ENCODE measurements at places on chromosomes 7 and 10.
A peak's percentile ranks its signal among the peaks of the same experiment; 100 is the strongest.

DNA sequence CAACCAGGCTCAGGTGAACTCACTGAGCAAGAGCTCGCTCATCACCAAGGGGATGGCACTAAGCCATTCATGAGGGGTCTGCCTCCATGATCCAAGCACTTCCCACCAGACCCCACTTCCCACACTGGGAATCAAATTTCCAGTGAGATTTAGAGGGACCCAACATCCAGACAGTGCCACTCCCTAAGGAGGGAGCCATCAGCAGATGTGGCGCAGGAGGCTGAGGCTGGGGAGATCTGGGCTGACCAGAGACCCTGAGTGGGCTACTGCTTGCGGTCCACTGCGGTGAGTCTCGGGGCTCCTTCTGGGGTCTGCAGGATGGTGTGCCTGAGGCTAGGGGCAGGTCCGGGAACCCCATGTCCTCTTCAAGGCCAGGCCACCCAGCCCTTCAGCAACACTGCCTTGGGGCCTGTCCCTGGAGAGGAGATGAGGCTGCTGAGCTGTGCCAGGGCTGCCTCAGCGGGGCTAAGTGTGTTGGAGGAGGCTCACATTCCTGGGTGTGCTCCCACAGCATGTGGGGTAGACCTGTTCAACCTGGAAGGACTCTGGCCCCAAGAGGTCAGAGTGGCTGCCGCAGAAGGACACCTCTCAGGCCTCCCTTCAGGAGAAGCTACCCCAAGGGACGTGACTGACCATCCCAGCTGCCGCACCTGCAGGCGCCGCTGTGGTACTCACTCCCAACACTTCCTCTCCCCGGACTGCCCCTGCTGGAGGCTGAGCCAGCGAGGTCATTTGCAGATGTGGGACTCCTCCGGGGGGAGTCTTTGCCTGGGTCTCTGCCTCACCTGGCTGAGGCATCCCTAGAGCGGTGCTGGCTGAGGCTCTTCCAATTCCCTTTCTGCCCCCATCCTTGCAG is 22.3 kb upstream of the PCBD1 start:
- no peak for DNase-seq

DNA sequence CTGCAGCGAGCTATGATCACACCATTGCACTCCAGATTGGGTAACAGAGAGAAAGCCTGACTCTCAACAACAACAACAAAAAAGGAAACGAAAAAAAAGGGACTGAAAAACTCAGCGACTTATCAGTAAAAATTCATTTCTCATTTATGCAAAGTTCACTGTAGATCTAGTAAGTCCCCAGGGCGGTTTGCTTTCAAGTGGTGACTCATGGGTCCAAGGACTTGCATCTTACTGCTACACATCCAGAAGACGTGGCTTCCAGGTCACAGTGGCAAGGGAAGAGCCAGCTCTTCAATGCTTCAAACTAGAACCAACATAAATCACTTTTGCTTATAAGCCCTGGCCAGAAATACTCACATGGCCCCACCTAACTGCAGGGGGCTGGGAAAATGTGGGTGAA is 178.3 kb upstream of the AUTS2 start:
- DNase-seq, result peak; percentile 61

GRCh38 chr10:32985775-32986350 is 27.8 kb upstream of the ITGB1 start:
- DNase-seq, result peak; percentile 47

DNA sequence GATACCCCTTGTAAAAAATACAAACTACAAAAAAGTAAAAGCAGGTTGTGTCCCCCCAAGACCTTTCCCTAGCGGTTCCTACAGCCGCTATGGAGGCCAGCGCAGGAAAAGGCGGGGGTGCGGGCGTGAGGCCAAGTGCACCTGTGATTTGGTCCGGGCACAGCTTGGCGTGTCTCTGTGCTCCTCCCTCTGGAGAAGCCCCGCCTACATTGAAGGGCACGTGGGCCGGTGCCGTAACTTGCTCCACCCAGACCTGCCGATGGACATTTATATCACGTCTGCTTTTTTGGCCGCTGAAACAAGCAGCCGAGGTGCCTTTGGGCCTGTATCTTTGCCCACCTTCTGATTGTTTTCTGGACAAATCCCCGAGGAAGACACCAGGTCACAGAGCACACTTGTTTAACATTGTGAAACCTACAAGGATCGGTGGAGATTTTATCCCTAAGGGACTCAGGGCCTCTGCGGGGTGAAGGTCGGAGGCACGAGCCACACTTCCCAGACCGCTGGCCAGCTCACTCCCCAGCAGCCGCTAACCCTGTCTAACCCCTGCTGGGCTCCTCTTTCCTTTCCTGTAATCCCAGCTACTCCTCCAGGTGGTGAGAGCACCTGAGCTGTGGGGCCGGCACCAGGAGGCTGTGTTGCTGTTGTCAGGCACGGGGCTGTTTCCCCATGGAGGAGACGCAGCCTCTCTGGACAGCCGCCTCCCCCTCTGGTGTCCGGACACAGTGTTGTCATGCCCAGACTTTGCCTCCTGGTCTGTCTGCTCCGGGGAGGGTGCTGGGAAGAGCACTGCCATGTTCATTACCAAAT is 18.8 kb upstream of the INPP5A start:
- DNase-seq, result no peak

DNA sequence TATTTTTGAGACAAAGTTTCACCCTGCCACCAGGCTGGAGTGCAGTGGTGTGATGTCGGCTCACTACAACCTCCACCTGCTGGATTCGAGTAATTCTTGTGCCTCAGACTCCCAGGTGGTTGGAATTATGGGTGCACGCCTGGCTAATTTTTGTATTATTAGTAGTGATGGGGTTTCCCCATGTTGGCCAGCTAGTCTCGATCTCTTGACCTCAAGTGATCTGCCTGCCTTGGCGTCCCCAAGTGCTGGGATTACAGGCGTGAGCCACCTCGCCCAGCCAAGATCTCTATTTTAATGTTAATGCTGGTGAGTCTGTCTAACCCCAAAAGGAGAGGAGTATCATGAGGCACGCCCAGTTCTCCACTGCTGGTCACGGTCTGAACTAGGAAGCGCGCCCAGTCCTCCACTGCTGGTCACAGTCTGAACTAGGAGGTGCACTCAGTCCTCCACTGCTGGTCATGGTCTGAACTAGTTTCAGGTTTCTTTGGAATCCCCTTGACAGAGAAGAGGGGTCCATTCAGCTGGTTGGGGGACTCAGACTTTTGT is 5.6 kb upstream of the LRRC27 start:
- no peak for DNase-seq

GRCh38 chr7:94649450-94649849 is 6.5 kb downstream of the SGCE start:
- peak; percentile 18 for DNase-seq

- DNase-seq, result no peak
Measured at GRCh38 chr7:102834466-102834865, 78.3 kb upstream of the LRRC17 start.

DNA sequence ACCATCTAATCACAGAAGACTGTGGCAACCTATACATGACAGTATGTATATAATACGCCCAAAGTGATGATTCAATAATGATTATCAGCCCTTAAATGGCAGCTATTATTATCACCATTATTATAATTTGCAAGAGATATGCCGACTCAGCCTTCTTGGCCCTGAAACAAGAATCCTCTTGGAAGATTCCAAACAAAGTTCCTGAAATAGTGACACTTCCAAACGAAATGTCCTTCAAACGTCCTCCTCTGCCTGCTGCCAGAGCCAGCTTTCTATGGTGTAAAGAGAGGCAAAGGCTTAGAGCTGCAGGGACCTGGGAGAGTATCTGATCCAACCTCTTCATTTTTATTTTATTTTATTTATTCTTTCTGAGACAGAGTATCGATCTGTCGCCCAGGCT is 36.0 kb downstream of the NRAP start:
- DNase-seq, result no peak

DNA sequence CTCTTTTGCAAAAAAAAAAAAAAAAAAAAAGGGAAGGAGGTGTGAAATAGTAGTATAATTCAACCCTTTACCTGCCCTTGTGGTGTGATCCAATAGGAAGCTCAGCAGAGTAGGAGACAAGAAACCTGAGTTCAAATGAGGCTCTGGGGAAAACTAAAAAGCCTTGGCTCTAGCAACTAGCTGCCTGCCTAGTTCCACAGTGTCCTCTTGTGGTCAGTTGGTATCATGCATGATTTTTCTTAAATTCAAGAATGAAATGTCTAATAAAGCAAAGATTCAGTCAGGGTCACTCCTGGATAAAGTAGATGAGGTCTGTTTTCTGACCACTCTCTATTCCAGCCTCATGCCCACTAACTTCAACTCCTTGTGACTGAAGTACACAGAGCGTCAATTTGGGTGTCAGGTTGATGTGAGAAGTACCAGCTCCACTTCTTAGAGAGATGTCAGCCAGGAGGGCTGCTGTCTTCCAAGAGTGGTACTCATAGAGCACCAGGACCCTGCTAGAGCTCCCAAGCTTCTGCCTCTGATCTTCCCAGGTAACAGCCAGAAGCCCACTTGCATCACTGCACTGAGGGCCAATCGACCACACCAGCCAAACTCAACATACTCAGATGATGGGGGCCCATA is 10.5 kb downstream of the LSM5 start:
- DNase-seq, result peak; percentile 60

DNA sequence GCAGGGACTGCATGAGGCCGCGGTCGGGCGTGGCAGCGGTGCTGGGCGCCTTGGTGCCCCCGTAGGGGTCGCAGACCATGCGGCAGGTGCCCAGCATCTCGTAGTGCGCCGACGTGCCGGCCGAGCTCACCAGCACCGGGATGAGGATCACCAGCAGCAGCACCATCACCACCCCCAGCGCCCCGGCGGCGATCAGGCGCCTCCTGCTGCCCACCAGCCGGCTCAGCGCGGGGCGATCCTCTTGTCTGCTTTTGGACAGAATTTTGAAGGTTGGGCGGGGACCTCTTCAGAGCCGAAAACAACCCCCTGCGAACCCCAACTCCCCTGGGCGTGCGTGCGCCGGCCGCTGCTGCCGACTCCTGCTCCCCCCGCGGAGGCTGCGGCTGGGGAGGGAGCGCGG is 779 bp downstream of the C1QL3 start:
- peak; percentile 21 for DNase-seq

GRCh38 chr7:142468871-142469665 is 211.2 kb upstream of the PRSS58 start:
- no peak for DNase-seq

DNA sequence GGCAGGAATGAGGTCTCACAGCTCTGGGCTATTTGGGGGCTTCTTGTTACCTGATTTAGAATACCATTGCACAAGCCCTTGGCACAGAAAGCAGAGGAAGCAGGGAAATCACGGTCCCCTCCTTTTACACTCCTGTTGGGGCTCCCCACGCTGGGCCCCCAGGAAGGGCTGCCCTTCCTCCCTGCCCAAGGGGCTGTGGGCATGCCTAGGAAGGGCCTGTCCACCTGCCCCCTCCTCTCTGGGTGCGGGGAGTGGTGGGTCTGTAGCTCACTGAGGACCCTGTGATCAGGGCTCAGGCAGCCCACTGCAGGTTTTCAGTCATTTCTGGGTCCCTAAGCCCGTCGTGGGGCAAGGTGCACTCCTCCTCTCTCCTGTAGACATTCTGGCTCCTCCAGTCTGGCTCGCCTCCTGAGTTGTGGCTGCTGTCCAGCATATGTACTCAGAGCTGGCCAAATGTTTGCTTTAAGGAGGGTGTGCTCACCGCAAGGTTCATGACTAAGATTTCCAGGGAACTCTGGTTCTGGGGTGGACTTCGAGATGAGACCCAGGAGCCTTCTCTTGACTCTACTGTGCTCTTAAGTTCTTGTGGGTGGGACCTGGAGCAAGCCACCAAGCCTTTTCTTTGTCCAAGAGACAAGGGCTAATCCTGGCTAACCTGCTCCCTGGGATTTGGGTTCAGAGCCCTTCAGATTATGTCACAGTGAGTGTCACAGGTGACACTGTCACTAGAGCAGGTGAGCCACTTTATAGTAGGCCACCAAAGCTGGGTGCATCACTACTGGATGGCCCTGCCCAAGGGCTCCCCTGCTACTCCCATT is 56.0 kb downstream of the TACR2 start:
- DNase-seq, result peak; percentile 66

GRCh38 chr10:119896937-119897770 is 4.6 kb downstream of the SEC23IP start:
- DNase-seq, result peak; percentile 4

DNA sequence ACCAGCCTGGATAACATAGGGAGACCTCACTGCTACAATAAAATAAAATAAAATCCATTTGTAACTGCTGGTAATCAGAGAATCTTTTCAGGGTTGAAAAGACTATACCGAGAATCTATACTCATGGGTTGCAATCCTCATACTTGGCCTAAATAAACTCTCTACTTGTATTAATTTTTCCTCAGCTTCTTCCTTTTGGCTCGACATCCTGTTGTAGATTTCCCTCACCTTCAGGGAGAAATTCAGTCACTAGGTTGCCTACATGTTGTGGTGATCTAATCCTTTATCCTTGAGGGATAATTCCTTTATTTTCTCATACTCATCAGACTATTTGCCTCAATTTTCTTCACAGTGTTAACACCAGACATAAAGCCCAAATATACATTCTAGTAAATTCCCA is 1093.4 kb downstream of the SORCS3 start:
- no peak for DNase-seq

GRCh38 chr7:45890902-45891461 is 2.7 kb downstream of the IGFBP1 start:
- peak; percentile 67 for DNase-seq

- no peak for DNase-seq
Measured at GRCh38 chr7:81075150-81075549, 156.3 kb upstream of the SEMA3C start.

DNA sequence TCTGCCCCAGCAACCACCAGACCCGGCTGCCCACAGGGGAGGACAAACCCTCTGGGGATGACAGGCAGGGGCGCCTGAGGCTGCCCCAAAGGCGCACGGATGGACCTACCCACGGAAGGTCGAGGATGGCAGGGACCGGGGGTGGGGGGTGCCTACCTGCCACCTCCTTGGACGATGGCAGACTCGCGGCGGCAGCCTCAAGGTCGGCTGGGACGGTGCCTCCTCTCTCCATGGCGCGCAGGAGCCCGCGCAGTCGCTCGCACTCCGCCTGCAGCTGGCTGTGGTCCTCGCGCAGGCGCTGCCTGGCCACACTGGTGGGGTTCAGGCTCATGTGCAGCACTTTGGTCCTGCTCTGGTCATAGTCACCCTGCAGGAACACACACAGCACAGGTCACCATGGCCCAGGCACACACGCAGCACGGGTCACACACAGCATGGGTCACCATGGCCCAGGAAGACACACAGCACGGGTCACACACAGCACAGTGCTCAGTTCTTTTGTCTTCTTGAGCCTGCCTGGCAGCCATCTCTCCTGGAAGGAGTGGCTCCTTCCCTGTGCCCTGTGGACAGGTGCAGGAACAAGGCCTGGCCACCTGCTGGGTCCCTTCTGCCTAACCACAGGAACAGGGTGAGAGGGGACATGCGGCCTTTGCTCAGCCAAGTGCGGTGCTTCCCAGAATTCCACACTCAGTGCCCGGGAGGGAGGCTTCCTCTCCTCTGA is 266.6 kb downstream of the ELFN1 start:
- DNase-seq, result no peak

- no peak for DNase-seq
Measured at GRCh38 chr7:133529861-133530260, 277.0 kb downstream of the EXOC4 start.

GRCh38 chr10:43323245-43323644 is 48.2 kb upstream of the FXYD4 start:
- no peak for DNase-seq

GRCh38 chr7:10245406-10245805 is 728.3 kb upstream of the PHF14 start:
- DNase-seq, result no peak

- peak; percentile 56 for DNase-seq
Measured at GRCh38 chr10:118698421-118698820, 56.3 kb downstream of the CACUL1 start.
